ENCODE measurements at places on chromosomes 1 and 21.
A peak's percentile ranks its signal among the peaks of the same experiment; 100 is the strongest.

DNA sequence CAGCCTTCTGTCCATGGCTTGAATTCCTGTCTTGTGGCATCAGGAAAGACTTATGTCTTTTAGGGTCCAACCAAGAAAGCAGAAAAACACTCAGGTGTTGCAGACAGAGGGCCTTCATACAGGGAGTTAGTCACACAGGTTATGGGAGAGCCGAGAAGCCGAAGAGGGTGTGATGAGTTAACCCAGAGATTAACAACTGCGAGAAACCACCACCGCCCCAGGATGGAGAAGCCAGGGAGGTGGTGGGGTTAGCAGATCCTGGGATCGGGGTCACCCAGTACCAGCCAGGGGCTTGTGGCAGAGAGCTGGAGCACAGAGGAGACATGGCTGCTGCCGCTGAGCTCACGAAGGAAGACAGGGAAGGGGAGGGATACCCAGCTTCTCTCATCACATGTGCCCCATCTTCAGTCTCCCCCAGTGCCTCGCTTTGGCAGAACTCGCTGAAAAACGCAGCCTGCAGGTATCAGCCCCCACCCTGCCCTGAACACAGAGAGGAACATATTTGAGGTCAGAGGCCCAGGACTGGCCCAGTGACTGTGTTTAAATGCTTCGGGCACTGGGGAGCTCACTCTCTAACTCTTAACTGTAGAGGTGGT is 58.7 kb downstream of the RUNX3 start:
- DNase-seq: no peak

DNA sequence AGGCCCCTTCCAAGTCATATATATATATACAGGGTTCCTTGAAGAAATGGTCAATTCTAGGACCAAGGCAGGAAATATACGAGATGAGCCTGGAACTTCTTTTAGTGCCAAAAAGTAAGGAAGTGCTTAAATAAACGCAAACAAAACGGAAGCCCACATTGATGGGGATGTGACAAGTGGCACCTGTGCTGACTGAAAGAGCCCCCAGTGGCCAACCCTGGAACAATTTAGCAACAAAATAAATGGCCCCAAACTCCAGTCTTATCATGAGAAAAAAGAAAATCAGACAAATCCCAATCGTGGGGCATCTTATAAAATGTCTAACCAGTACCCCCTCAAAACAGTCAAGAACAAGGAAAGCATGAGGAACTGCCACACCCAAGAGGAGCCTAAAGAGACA is 17.7 kb downstream of the PLA2G5 start:
- DNase-seq: no peak

- no peak for DNase-seq
Observed at GRCh38 chr1:172775606-172776005, 116.7 kb downstream of the FASLG start.

GRCh38 chr1:96580920-96581319 is 140.7 kb upstream of the PTBP2 start:
- no peak for DNase-seq

- DNase-seq: no peak
Observed at GRCh38 chr1:245988393-245989078, 518.5 kb downstream of the SMYD3 start.

- no peak for DNase-seq
Observed at GRCh38 chr1:53359225-53359933, 31.5 kb upstream of the LRP8 start.

DNA sequence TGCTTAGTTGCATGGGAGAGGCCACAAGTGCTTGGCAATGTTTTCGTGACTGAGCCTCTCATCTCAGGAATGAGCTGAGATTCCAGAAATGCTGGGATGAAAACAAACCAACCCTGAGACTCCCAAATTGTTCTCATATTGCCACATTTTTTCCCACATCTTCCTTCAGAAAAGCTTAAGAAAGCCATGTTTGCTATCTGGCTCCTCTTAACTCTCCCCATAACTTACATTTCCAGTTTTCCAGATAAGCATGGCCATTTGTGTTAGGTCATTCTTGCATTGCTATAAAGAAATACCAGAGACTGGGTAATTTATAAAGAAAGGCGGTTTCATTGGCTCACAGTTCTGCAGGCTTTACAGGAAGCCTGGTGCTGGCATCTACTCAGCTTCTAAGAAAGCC is 17.2 kb downstream of the DSCAM start:
- DNase-seq: no peak

DNA sequence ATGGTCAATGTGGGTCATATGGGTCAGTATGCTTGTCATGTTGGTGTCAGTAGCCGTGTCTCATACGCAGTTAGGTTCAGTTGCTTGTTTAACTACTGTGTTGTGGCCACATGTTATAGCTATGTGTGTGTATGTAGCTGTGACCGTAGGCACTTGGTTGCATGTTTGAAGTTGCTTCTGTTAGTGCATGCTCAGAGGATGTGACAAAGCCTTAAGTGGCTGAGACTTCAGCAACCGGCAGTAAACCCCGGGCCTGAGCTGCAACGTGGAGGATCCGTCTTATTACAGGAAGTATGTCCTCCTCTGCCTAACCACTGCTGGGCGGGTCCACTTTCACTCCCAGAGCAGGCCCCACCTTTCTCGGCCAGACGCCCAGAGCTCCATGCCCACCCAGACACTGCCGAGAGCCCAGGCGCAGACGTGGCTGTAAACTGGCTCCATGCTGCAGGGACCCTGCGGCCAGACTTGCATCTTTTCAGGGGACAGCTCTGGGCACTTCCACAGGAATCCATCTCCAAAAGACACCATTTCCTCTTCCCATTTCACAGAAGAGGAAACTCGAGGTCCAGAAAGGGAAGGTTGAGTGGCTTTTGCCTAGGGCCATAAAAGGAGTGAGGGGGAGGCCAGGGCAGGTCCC is 2.2 kb downstream of the TCEA3 start:
- DNase-seq: peak; percentile 14

- no peak for DNase-seq
Observed at GRCh38 chr1:20280341-20280740, 10.3 kb upstream of the VWA5B1 start.

- no peak for DNase-seq
Observed at GRCh38 chr1:56978819-56979218, 13.0 kb upstream of the C8B start.

DNA sequence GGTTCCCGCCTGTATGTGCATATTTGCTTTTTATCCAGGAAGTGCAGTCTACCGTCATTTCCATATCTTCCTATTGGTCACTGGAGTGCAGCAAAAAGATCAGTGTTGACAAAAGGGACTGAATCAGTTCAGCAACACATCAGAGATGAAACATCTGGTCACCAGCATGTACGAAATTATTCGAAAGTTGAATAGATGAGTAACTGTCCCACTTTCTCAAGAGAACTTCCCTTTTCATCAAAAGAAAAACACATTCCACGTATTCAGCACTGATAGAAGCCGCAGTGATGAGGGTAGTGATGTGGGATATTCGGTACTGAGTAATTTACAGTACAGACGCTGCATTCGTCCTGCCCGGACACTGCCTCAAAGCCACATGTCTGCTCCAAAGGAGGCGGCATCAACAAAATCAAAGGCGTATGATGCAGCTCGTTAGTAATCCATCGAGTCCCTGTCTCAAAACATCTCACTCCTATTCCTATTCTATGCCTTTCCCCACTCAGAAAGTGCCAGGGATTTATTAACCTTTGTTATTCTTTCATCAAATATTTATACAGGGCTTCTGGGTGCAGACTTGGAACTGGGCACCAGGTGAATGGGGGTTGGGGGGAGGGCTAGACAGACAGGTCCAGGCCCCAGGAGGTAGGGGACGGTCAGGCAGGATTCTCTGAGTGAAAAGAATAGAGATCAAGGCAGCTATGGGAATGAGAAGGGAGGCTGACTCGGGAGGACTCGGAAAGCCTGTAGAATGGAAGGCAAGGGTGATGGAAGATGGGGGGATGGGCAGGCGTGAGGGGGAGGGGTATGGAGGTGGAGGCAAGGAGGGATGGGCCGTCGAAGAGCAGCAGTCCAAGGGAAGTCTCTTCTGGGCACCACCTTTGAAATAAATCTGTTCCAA is 79.5 kb upstream of the SLC45A1 start:
- DNase-seq: no peak

GRCh38 chr1:200665861-200666260 is 3.8 kb downstream of the DDX59 start:
- DNase-seq: no peak

DNA sequence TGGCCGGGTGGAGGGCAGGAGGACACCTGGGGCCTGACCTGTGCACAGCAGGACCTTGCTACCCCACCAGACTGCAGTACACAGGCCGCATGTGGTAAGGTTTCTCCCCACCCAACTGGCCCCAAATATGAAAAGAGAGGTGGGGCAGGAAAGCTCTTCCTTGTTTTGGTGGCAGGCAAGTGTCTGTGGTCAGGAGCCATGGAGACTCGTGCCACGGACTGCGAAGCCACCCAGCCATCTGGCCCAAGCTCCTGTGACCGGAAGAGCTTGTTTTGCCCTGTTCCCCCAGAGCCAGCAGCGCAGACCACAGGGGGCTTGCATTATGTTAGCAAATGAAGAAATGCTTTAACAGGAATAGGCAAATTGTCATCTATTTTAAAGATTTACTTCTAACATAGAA is 54.9 kb downstream of the OLIG1 start:
- DNase-seq: no peak

DNA sequence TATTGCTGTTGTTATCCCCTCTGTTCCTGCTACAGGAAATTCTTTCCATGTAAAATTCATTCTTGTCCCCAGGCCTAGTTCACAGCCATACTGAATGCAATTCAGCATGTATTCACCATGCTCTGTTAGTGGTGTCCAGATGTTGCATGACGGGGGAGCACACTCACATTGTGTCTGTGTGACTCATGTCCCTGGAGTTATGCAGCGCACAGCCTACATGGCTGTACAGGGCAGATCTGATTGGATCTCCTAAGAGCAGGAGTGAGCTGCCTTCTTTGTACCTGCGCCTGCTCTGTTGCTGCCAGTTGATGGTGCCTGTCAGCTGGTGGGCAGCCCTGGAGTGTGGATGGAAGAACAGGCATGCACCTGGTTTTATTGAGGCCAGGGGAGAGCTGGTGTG is 17.6 kb downstream of the HTR6 start:
- peak; percentile 88 for DNase-seq

GRCh38 chr1:5842679-5843078 is 149.5 kb downstream of the NPHP4 start:
- DNase-seq: no peak

DNA sequence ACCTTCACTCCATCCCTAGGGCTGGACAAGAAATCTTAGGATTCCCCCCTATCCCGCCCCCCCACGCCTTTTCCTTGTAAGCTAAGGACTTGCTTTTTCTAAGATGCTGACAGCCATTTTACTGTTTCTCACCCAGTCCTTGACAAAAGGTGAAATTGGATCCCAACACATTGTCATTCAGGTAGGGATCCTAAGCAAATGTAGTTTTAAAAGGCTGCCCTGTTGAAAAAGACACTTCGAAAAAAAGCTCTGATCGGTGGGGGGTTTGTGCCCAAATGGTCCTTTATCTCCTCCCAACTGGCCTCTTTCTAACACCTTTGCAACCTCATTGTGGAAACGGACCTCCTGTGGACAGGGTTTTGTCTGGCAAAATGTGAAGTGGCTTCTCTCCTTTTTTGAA is 2.9 kb downstream of the CACHD1 start:
- no peak for DNase-seq

DNA sequence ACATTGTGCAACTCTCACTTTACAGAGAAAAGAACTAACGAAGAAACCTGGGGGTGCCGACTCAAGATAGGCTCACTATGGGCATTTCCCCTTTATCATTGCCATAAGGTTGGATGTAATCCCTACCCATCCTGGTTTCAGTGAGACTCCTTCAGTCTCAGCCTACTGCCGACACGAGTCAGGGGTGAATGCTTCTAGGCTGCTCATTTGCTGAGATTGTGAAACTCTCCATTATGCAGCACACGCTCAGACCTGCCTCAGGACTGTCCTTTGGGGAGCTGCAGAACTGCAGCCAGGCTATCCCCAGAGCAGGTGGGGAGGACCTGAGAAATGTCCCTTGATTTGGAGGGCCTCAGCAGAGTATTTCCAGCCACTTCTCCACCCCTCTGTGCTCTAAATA is 22.2 kb downstream of the TSHB start:
- peak; percentile 69 for DNase-seq

GRCh38 chr1:63033211-63033610 is 249.3 kb downstream of the ATG4C start:
- no peak for DNase-seq

DNA sequence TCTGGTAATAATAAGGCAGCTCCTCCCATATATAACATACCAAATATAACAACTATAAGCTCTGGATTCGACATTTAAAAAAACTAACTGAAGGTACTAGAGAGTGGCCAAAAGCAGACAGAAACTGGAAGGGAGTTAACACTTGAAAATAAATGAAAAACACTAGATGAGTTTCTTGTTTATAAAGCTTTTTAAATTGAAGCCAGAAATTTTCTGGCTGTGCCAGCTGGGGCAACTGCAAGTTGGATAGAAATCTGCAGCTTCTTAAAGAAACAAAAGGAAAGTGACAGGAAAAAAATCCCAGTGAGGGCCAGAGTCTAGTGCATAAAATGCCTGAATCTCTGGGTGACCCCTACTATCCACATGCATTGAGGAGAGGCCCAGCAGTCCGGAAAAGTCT is 432.7 kb downstream of the SMYD3 start:
- no peak for DNase-seq

- DNase-seq: no peak
Observed at GRCh38 chr1:218785928-218786327, 387.8 kb upstream of the LYPLAL1 start.

- no peak for DNase-seq
Observed at GRCh38 chr1:96651517-96651916, 70.1 kb upstream of the PTBP2 start.

- DNase-seq: peak; percentile 20
Observed at GRCh38 chr1:150765296-150765976, at the start of gene CTSS. Gene CTSS, minus strand, starts transcription at chr1:150765778. Its CDS starts 1,015 bp downstream, at chr1:150764763.

GRCh38 chr1:220500372-220500771 is 27.6 kb upstream of the MARK1 start:
- DNase-seq: no peak

- no peak for DNase-seq
Observed at GRCh38 chr1:24450857-24451397, 35.3 kb downstream of the NIPAL3 start.

GRCh38 chr1:5274527-5274926 is 620.1 kb downstream of the AJAP1 start:
- no peak for DNase-seq

- no peak for DNase-seq
Observed at GRCh38 chr1:81008293-81008692, 792.4 kb upstream of the ADGRL2 start.

DNA sequence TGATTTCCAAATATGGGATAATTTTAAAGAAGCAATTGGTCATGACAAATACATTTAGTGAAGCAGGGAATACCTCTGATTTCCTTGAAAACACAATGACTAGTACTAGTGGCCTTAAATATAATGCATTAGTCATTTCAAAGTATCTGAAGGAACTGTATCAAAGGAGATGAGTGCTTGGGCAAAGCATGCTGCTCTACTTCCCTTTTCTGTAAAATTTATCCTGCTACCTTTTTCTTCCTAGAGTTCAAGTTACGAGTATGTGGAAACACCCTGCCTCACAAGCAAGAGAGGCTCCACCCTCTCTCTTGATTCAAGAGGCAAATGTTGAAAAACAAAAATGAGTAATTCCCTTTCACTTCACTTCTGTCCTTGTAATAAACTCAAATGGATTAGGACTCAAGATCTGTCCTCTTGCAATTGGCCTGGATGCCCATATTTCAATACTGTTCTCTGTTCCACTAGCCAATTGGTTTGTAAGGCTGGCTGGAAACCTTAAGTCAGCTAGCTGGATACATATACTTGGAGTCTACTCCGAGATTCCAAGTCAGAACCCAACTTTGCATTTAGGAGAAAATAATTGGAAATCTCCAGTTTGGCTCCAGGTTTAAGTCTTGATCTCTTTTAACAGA is 92.5 kb downstream of the CDC42BPA start:
- peak; percentile 95 for DNase-seq

Data from foreskin keratinocyte (primary cell).